ENCODE measurements at places on chromosomes 2 and 18.

DNA sequence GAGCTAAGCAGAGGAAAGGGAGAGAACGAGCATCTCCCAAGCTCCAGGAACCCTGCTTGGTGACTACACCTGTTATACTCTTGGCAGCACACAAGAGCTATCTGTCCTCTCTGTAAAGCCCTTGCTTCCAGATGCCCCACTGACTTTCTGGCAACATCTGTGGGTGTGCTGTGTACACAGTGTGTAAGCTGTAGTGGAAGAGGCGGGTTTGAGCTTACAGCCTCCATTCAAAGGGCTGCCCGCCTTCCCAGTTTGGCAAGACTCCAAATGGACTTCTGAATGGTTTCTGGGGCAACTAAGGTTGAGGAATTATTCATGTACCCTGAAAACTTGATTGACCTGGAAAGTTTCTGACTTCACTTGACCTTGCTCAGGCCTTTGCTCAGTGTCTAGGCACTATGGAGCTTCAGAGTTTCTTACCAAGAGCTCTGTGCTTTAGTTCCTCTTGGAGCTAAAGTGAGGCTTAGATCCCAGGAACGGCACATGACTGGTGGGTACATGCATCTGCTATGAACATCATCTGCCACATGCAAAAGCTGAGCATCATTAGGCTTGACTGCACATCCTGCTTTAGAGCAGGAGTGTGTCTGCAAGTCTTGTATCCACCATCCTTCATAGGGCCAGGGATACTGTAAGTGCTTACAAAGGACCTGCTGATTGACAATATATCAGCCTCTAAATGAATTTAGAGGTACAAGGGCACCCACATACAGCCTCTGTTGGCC is 290.9 kb upstream of the SIX2 start:
- no peak for DNase-seq

- DNase-seq, result no peak
Measured at GRCh38 chr2:86330001-86330400, 7.4 kb downstream of the REEP1 start.

DNA sequence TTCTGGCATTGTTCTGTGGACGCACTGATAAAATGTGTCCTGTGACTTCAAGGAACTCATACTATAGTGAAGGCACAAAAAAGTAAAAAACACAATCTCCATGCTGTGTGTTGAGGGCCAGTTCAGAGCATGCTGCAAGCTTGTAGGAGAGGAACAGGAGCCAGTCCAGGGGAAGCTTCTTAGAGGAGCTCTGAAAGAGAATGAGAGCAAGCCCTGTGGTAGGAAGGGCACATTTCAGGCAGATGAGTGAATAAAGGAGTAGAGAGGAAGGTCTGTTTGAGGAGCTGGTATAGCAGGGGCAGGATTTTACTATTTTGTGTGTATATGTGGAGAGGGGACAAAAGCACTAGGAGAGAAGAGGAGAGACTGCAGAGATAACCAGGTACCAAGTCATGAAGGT is 478.3 kb downstream of the ZEB2 start:
- no peak for DNase-seq

DNA sequence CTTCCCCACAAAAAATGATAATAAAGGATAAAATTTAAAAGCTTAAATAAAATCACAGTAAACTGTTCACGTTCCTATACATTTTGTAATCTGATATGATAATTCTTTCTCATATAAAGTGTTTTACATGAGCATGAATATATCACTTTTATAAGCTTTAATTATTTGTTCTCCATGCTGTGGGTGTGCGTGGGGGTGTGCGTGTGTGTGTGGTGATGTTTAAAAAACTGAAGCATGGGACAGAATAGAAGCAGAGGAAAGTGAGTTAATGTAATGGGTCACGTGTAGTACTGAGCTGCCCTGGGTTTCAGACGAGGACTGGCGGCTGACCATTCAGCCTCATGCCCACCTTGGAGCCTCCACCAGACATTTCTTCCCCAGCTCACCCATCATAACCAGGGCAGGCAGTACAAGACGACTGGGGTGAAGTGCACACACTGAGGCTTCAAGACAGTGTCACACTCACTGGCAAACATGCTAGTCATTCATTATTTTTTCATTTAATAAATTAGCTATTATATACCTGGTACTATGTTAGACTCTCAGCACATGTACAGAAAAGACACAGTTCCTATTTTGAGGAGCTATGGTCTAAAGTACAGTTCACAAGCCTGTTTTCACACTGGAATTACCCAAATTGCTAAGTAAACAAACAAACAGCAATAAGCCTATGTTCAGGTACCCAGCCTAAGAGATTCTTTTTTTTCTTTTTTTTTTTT is 97.2 kb upstream of the LPIN2 start:
- no peak for DNase-seq

DNA sequence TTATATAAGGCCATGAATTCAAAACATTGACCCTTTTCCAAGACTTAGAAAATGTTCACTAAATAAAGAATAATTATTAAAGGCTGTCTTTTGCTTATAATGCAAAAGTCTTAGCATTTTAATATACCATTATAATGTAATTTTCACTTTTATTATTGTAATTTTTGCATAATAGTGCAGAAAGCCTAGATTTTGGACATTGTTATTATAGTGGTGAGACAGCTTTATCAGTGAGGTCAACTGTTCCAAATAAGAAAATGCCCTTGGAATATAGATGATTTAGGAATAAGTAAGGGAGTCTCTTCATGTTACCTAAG is 56.6 kb downstream of the ATIC start:
- DNase-seq, result no peak

DNA sequence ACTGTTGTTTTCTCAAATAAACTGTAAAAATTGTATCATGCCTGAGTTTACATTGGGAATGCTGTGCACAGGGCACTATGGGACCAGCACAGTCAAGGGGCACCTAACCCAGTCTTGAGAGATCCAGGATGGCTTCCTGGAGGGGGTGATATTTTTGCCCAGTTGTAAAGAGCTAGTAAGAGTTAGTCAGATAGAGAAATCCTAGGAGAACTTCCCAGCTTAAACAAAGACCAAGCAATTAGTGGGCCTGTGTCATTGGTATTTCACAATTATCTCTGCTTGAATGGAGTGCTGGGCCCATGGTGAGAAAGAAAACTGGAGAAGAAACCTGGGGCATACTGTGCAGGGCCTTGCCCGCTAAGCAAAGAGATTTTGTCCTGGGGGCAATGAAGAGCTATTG is 12.2 kb downstream of the XDH start:
- DNase-seq, result no peak

DNA sequence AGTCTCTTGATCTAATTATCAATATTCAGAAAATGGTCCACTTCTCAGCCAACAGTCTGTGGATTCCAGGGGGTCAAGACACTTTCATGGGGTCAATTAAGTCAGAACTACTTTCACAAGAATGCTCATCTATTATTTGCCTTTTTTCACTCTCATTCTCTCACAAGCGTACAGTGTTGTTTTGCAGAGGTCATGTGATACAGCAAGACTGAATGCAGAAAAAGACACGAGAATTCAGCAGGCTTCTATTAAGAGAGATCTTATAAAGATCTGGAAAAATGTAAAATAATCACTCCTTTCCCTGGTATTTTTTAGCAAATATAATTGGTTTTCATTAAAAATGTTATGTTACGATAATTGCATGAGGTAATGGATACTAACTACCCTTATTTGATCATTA is 8.7 kb downstream of the RPRD1A start:
- no peak for DNase-seq

DNA sequence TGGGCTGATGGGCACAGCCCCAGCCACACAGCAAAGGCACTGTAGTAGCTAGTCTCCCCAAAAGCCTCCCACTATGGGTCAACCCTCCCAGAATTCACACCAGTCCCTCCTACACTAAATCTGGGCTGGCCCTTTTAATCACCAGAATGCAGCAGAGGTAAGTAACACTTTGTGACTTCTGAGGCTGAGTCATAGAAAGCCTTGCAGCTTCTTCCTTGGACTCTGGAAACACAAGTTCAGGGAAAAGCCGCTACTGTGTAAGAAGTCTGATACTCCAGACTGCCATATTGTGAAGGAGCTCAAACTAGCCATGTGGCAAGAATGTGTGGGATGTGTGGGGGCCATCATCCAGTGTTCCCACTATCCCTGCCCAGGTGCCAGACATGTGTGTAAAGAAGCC is 19.0 kb upstream of the SIX2 start:
- DNase-seq, result no peak

DNA sequence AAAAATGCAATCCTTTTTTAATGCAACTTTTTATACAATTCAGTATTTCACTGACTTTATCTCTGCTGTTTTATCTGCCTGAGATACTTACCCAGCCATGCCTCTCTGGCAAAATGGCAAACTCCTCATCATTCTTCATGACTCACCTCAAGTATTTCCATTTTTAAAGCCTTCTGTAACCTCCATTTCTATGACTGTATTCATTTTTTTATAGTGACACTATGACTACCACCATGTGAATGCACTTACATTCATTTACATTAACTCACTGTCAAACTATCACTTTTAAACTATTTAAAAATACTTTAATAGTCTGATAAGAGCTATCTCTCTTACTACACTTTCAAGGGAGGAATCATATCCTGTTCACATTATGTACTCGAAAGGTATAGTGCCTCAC is 99.4 kb upstream of the SCN7A start:
- DNase-seq, result no peak

DNA sequence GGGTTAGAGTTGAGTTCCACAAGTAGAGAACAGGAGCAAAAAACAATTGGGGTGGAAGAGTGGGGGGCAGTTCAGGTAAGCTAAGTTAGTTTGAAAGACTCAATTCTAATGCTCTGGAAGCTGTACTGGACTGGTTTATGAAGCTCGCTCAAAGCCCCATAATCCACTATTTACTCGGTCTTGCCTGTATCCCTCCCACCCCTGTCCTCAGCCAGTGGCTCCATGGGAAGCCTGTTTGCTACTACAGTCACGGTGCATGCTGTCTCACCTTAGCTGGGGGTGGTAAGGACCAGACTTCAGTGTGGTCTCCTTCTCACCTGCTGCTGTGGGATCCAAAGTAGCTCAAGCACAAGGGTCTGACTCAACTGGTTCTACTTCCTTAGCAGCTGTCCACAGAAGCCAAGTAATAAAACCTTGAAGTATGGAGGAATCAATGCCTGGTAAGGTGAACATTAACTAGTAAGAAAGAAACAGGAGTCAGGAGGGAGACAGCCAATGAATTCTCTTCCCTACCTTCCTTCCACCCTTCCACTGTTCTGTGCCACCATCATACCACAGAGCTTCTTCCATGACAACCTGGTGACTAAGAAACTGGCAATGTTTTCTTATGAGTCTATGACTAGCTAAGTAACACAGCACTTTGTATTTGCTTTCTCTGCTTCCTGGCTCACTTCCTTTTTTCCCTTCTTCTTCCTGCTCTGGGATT is 230.8 kb downstream of the SRBD1 start:
- DNase-seq, result no peak

DNA sequence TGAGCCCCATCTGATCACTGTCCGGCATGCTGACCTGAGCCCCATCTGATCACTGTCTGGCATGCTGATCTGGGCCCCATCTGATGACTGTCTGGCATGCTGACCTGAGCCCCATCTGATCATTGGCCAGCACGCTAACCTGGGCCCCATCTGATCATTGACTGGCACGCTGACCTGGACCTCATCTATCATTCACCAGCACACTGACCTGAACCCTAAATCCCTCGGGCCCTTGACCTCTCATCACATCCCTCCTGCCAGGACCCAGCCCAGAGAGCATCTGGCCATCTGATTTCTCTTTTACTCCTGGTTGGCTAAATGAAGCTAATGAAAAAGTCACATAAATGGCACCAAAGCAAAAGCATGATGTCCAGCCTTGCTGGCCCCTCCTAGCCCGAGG is 207.1 kb downstream of the NDUFA10 start:
- no peak for DNase-seq

GRCh38 chr2:176709149-176709951 is 440.1 kb downstream of the MTX2 start:
- DNase-seq, result no peak

- no peak for DNase-seq
Measured at GRCh38 chr2:230472621-230473018, 56.6 kb downstream of the SP100 start.

- DNase-seq, result no peak
Measured at GRCh38 chr2:239375278-239376061, 25.4 kb downstream of the HDAC4 start.

DNA sequence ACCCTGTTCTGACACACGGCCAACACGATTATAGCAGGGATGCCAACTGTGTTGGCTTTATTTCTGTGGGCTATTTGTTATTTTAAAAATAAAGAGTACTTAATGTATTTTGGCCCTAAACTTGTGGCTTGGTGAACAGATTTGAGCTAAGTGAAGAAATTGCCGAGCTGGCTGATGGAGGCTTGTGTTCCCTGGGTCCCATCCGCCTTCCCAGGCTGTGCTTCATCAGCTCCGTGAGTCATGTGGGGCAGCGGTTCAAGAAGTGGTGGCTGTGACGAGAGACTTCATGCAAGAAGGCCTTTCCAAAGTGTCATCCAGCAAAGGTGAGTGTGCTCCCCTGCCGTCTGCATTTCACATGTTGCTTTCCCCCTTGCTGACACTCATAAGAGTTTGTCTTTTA is 73.6 kb upstream of the NCK2 start:
- no peak for DNase-seq

DNA sequence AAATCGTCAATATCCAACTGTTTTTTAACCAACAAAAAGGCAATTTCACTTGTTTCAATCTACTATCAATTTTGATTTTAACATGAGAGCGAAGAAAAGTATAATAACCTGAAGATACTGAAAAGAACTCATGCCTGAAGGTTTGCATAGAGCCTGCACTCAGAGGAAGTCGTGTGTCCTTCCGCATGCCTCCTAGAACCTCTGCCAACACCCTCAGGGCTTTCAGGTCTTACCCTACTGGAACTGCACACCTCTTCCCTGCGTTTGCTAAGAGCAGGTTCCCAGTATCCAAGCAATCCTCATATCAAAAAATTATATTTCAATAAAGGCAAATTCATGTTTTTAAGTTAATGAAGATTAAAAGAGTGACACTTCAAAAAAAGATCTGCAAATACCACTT is 74.7 kb downstream of the PIAS2 start:
- no peak for DNase-seq

DNA sequence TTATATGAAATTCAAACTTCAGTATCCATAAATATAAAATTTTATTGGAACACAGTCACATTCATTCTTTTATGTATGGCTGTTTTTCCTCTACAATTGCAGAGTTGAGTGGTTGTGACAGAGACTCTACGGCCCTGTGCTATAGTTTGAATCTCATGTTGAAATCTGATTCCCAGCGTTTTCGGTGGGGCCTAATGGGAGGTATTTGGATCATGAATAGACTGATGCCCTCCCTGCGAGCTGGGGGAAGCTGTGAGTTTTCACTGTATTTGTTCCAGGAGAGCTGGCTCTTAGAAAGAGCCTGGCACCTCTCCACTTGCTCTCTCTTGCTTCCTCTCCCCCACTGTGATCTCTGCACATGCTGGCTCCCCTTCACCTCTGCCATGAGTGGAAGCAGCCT is 1.7 kb downstream of the PFN4 start:
- no peak for DNase-seq

DNA sequence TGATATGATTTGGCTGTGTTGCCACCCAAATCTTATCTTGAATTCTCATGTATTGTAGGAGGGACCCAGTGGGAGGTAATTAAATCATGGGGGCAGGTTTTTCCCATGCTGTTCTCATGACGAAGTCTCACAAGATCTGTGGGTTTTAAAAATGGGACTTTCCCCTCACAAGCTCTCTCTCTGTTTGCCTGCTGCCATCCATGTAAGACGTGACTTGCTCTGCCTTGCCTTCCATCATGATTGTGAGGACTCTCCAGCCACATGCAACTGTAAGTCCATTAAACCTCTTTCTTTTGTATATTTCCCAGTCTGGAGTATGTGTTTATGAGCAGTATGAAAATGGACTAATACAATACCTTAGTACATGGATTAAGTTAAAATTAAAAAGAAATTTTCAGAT is 1094.7 kb upstream of the SLC39A10 start:
- DNase-seq, result no peak

GRCh38 chr2:96859099-96859649 is 1.4 kb upstream of the ANKRD39 start:
- DNase-seq, result no peak

Measured in activated gamma-delta T cell treated with Interleukin-2 at 50 U/mL for 16 hours (primary cell).